ENCODE measurements at places on chromosomes 12 and 14.

DNA sequence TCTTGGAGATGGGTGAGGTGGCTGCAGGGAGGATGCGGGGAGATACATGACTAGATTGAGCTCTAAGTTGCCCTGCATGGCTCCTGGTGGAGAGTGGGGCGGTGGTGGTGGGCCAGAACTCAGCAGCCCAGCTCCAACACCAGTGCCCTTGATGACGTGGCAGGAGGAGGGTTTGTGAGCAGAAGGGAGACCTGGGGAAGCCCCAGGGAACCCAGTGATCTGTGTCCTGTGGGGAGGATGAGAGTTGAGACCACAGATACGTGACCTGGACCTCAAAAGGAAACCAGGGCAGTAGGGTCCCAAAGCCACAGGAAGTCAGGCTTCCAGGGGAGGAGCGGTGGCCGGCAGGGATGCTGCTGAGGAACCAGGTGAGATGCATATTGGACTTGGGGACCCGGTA, 989.1 kb upstream of the TMEM132C start:
- DNase-seq: no peak

DNA sequence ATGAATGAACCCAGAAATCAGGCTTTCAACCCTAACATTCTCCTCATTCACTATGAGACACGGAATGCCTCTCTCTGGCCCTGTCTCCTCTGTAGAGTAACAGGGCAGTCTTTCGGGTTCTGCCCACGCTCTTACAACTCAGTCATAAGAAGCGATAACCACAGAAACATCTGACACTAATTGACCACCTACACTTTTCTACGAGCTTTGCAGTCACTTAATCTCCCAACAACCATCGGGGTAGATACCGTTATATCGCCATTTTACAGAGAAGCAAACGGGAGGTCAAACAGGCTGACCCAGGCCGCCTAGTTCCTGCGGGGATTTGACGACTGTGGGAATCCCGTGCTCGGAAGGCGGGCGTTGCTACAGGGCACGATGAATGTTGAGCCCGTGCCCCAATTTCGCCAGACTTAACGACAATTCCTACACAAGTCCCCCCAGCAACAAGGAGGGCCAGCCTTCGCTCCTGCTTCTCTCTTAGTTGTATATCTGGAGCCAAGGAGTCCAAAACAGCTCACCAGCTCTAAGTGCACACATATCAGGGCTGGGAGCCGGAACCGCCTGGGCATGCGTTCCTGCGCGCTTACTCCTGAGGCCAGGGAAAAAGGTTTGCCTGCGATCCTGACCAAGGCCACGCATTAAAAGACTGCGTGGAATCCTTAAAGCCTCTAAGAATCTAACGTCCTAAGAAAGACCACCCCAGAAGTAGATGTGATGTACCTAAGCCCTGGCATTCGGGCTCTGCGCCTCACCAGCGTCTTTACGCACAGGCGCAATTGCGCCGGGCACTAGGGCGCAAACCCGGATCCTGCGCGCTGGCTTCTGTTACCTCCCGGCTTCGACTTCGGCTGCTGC, 38.7 kb upstream of the TBX5 start:
- no peak for DNase-seq

GRCh38 chr14:23430723-23431085, 4.8 kb downstream of the MYH7 start:
- DNase-seq: no peak

- DNase-seq: no peak
Measured at GRCh38 chr12:39620659-39621658, 1.4 kb upstream of the ABCD2 start.

GRCh38 chr12:45517381-45517780, 212.1 kb upstream of the ARID2 start:
- no peak for DNase-seq

DNA sequence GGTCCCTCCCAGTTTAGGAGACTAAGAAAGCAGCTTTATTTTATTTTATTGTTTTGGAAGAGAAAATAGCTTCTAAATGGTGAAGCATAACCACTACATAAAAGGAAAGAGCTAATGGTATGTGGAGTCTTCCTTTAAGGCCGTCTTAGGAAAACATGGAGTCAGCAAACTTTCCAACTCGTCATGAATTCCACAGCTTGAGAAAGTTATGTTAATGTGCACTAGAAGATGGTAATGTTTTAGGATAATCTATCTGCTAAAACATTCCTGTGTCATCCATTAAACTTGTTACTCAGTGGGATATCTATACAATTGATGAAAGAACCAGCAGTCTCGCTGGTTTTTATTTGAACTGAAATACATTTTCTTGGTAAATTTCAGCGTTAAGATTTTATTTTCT, 448.4 kb upstream of the SEL1L start:
- DNase-seq: no peak

GRCh38 chr14:61866932-61867920, 105.0 kb downstream of the SNAPC1 start:
- DNase-seq: no peak

DNA sequence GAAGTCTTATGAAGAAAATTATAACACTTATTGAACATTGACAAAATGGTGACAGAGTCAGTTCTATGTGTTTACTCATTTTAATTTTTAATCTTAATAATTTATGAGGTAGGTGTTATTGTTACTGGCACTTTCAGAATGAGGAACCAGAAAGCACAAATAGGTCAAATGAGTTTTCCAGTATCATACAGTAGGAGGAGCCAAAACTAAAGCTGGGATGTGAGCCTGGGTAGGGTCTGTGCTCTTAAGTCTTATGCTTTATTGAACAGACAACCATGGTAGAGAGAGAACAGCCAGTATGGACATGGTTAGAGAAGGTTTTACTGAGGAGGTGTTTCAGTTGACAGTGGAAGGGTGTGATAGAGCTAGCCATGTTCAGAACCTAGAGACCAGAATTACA, 775.7 kb downstream of the TMTC2 start:
- DNase-seq: no peak

DNA sequence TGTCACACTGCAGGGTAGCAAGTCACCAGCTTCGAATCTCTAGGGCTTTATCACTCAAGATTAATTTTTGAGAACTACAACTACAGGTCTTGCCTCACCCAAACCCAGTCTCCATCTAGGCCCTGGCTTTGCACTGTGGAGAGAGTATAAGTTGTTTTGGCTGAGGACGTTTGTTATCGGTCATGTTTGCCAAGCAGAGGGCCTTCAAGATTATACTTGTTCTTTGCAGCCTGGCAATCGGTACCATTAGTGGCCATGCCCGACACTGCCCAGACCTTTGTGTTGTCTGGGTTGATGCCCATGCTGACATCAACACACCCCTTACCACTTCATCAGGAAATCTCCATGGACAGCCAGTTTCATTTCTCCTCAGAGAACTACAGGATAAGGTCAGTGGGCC, 25.7 kb downstream of the ARG2 start:
- DNase-seq: no peak

DNA sequence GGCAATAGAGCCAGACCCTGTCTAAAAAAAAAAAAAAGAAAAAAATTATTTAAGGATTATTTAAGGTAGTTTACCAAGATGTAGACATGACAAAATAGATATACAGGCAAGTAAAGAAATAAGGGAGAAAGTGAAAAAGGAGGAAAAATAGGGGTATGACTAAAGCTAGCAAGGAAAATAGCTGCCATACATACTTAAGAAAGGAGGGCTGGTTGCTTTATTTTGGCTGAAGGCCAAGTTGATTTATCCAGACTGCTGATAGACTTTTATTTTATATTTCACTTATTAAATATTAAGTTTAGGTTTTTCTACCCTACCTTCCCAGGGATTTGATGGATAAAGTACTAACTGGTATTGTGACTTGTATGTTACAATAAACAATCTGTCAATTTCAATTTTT, 8.3 kb upstream of the AEBP2 start:
- DNase-seq: no peak
